Stimulated activated CD8-positive, alpha-beta memory T cell treated with anti-CD3 and anti-CD28 coated beads, Interleukin-4, amount 100 ng/mL, for 4 hours (primary cell): ENCODE measurements at places on chromosomes 7 and 10.

DNA sequence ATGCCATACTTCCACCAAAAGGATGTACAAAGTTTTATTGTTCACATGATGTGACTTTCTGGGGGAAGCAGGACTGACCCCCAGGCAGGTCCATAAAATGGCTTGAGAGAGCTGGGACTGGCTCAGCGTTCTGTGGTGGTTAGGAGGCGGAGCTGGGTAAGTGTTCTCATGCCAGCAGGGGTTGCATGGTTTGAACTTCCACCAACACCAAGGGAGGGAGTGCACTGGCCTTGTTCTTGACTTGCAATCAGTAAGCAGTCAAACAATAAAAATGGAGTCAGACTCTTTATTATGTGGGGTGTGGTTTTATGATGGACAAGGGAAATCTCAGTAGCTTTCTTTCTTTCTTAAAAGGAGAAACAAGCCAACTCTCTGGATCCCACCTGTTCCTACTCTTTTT is 95.4 kb upstream of the PRR15 start:
- DNase-seq, result no peak

DNA sequence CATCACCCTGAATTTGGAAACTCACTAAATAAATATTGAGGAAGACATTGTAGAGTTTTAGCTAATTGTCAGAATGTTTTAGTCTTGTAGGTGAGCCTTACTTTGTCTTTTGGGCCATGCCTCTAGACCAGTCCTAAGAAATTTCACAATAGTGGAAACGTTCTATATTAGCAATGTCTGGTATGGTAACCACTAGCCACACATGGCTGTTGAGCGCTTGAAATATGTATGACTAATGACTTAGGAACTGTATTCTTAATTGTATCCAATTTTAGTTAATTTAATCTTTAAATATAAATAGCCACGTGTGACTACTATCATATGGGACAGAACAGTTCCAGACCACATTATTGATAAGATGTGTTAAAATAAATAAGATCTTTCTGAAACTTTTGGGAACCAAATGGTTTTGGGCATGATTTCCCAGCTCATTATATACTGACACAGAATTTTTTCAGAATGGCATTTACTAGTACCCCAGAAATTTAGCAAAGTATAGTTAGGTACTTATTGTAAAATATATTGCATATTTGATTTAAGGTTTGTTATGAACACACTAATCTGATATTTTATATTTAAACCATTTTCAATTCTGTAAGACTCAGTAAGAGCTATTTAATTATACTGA is 95.0 kb downstream of the VPS50 start:
- no peak for DNase-seq

GRCh38 chr7:148987751-148988512 is 40.4 kb downstream of the PDIA4 start:
- DNase-seq, result no peak

- no peak for DNase-seq
These were observed 3.4 kb downstream of the GPR85 start for GRCh38 chr7:113083132-113083815.

- DNase-seq, result peak; percentile 35
These were observed 1.9 kb downstream of the ARID5B start for GRCh38 chr10:61903221-61903927.
